ENCODE measurements at places on chromosomes 13 and 19.

GRCh38 chr13:110652231-110652730, 36.9 kb downstream of the NAXD start:
- DNase-seq, result no peak

DNA sequence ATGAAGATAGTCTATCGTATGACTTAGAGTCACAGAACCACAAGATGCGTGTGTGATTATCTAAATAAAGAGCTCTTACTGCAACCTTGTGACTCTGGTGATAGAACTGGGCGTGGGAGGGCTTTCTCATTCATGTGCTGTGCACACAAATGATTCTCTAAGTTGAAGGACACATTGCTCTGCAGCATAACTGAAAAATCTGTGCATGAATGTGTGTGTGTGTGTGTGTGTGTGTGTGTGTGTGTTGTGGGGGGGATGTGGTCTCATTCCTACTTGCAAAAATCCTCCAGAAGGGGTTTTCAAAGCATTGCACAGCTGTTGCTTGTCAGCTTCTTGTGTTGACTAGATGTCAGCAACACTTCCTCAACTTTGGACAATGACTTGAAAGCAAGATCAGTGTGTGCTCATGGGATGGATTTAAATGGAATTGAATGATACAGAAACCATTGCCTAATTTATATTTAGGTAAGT, 22.4 kb downstream of the LRCH1 start:
- DNase-seq, result peak; percentile 34

GRCh38 chr13:101454767-101455166, 2.3 kb downstream of the ITGBL1 start:
- DNase-seq, result no peak

DNA sequence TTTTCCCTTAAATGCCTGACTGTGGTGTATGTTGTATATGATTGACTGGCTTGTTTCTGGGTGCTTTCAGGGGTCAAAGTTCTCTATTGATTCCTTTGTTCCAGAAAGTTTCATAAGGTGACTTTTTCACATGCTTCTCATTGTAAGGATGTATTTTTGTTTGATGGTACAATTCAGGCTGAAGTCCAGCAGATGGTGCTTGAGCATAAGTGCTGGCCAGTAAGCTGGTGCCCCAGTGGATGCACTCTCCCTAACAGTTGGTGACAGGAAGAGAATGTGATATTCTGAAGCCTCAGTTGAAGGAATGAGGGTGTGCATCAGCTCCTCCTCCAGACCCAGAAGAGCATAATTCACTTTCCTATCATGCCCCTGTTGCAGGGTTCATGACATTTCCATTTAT, 1941.6 kb upstream of the PRR20A start:
- no peak for DNase-seq

DNA sequence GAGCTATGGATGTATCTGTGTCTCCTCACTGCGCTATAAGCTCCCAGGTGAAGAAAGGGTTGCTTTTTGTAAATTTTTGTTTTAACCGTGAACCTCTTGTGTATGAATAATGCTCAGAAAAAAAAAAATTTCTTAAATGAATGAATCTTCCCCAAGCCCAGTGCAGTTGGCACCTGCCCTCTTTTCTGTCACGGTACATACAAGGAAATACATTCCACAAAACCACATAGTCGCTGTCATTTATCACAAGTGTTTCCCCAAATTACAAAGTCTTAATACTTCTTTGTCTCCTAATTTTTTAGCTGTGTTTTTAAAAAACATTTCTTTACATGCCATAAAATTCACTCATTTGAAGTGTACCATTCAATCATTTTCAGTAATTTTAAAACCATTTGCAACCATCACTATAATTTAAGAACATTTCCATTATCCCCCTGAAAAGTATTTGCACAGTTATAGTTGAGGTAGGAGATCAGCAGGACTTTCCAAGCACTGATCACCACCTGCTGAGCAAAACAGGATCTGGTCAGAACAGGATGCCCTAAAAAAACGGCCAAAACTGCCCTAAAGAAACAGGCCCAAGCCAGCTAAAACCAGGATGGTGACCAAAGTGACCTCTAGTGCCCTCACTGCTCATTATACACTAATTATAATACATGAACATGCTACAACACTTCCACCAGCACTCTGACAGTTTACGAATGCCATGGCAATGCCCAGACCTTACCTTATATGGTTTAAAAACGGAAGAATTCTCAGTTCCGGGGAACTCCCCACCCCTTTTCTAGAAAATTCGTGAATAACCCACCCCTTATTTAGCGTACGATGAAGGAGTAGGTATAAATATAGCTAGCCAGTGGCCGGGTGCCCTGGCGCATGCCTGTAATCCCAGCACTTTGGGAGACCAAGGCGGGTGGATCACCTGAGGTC, 1.3 kb upstream of the TEX30 start:
- DNase-seq, result no peak

DNA sequence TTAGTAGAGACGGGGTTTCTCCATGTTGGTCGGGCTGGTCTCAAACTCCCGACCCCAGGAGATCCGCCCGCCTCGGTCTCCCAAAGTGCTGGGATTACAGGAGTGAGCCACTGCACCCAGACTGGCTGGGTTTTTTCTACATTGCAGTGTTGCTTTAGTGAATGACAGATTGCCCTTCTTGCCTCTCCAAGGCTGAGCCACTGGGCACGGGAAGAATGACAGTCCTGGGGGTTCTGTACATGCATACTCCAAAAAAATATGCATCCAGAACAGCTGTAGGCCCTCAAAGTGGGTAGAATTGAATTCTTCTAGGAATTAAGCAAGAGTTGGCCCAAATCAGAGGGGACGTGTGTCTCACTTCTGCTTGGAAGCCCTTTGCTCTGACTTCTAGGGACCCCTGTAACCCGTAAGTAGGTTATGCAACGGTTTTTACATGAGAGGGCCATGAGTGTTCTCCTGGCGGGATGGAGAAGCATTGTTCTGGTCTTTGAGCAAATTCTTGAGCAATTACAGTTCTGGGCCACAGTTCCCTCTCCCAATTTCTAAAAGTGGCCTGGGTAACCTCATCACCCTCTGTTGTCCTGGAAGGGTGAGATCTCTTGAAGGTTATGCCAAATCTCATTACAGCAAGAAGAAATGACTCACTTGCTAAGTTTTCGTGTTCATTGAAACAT, 3.6 kb downstream of the ACTN4 start:
- no peak for DNase-seq

- no peak for DNase-seq
These were observed 10.2 kb downstream of the ZNF653 start for GRCh38 chr19:11495481-11495880.

- no peak for DNase-seq
These were observed 96.3 kb upstream of the GPR183 start for GRCh38 chr13:99403458-99403971.

DNA sequence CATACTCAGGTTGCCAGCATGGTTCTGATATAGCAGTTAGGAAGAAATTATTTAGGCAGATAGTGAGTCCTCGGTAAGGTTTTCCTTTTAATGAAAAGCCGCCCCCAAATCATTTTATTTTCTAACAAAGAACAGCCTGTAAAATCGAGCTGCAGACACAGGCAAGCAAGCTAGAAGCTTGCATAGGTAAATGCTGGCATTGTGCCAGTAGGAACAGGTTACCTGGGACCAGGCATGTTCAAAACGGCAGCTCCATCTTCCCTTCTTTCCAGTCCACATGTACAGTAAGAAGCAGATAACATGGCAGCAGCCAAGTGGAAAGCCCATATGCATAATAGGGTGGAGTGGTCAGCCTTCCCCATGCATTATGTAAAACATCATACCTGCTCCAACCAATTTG, 71.1 kb downstream of the UGGT2 start:
- DNase-seq, result no peak
